ENCODE measurements at places on chromosomes 2 and 18. TPM values are rescaled to one million over a fixed set of nuclear protein-coding genes. Genes with fewer than 3 reads are reported as not detected.

GRCh38 chr2:123540291-123540690 lies 484.8 kb upstream of the CNTNAP5 start:
- DNase-seq = no peak

DNA sequence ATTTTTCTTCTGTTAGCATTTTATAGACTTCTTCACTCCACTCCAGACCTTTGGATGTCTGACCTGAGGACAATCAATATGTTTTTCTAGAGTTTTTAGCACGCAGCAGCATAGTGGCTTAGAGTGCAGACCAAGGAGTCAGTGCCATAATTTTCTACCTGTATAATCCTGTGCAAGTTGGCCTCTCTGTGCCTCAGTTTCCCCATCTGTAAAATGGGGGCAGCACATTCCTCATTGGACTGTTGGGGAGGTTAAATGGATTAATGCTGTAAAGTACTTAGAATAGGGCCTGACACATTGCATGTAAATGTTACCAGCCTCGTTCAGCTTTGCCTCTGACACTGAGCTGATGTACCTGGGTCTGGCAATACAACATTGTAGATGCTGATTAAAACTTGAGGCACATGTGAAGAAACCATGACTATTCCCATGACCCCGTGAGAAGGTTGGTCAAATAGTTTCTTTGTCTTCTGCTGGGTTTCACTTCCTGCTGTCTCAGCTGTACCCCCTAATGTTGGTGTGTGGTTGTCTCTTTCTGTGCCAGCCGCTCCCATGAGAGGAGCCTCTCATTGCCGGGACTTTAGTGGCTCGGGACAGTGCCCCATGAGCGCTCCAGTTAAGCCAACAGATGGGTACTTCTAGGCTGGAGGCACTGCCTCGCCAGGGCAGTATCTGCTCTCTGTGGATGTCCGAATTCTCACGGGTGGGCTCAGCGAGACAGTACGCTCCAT lies 125.3 kb downstream of the SH3RF3 start:
- DNase-seq = no peak

- no peak for DNase-seq
These were observed 507.8 kb downstream of the FBXO15 start for GRCh38 chr18:73639788-73640187.

DNA sequence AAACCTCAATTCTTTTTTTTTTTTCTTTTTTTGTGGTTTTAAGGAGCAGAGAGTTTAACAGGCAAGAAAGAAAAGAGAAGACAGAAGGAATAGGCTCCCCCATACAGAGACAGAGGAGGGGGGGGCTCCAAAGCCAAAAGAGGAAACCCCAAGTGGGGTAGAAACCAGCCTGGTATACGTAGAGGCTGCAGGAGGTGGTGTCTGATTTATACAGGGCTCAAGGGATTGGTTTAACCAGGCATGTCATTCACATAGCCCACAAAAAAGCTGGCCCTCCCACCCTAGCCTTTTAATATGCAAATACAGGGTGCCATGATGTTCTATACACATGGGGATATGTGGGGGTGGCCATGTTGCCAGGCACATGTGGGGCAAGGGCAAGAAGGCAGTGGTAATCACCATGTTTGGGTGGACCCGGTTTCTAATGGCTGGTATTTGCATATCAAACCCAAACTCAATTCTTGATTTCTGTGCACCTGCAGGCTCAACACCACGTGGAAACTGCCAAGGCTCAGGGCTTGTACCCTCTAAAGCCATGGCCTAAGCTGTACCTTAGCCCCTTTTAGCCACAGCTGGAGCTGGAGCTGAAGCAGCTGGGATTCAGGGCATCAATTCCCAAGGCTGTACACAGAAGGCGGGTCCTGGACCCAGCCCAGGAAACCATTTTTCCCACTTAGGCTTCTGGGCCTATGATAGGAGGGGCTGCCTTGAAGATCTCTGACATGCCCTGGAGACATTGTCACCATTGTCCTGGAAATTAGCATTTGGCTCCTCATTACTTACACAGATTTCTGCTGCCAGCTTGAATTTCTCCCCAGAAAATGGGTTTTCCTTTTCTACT lies 170.3 kb downstream of the MAIP1 start:
- peak; percentile 81 for DNase-seq

Gene DNAH7
- total RNA-seq = 32.9 TPM

DNA sequence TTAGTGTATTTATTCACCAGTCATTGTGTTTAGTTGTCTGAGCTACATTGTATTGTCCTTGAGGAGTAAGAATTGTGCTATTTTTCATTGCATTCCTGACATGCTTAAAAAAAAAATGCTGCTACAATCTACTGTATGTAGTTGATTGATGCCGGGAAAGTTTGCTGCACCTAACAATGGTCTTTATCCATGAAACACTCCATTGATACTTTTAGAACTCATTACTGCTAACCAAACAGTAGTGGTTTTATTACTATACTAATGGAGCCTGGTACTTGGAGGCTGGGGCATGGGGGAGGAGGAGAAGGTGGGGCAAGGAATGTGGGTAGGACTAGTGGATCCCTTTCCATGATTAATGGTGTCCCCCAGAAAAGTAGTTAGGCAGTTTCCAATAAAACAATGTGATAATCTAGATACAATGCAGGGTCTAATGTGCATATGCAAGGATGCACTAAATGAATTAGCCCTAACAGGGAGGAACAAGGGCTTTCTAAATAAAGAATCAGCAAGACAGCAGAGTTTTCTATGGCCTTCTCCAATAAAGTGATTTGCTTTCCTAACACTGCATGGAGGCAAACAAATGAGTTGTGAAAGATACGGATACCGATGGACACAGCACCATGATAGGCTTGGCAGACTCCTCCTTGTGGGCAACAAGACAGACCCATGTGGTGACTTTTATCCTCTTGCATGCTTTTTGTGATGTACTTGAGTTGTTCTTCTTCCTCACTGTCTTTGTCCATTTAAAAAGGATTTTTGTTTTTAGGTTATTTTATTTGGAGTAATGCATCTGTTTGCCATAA lies 78.5 kb downstream of the FMNL2 start:
- DNase-seq = no peak

Data from lung (tissue), 17 donors.